ENCODE measurements at places on chromosomes 5 and 9.
A peak's percentile ranks its signal among the peaks of the same experiment; 100 is the strongest.

GRCh38 chr5:42718591-42718990 is 38.0 kb upstream of the CCDC152 start:
- DNase-seq: peak; percentile 85

DNA sequence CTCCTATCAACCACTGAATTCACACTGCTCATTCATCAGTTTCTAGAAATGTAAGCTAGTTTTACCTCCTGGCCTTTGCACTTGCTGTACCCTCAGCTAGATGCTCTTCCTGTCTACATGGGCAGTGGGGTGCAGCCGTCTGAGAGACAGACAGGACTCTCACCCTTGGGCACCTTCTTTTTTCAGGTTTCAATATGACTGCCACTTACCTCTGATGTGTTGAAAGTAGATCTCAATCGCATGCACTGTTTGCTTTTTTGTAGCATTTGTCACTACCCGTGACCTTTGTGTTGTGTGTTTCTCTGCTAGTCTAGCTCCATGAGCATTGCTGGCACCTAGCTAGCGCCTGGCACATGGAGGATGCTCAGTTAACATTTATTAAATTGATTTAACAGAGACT is 403.1 kb upstream of the TRPC7 start:
- DNase-seq: no peak

GRCh38 chr5:77231471-77232138 is 21.1 kb downstream of the PDE8B start:
- DNase-seq: no peak

GRCh38 chr9:127897193-127897692 is 2.2 kb downstream of the ST6GALNAC6 start:
- DNase-seq: no peak

DNA sequence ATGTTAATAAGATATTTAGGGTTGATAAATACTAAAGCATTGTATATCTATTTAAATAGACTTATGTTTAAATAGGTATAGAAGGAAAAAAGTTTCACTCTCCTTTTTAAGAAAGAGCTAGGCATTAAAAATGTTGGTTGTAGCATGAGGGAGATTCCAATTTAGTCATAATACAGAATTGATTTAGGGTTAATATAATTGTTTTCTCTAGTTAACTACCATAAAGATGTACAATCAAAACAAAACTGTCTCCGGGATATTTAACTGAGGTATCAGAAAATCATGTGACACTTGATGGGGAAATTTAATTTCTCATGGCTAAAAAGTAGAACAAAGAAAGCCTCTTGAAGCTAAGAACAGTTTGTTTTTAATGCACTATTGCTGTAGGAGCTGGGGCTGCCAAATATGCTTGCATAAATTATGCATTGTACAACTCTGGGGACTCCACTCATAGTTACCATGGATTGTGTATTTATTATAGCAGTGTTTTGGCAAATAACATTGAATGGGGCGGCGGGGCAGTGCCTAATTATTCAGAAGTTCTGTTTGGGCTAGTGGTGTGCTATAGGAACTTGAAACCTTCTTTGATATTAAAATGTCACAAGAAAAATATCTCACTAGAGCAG is 44.2 kb downstream of the SMC2 start:
- no peak for DNase-seq

- DNase-seq: no peak
These were observed 19.1 kb downstream of the PALM2AKAP2 start for GRCh38 chr9:109799141-109799540.

DNA sequence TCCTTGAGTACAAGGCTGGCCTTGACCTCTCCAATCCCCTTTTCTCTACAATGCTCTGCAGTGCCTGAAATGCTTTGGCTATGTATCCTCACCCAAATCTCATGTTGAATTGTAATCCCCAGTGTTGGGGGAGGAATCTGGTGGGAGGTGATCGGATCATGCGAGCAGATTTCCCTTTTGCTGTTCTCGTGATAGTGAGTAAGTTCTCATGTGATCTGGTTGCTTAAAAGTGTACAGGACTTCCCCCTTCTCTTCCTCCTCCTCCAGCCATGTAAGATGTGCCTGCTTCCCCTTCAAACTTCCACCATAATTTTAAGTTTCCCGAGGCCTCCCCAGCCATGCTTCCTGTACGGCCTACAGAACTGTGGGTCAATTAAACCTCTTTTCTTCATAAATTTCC is 28.5 kb upstream of the AKNA start:
- DNase-seq: no peak

DNA sequence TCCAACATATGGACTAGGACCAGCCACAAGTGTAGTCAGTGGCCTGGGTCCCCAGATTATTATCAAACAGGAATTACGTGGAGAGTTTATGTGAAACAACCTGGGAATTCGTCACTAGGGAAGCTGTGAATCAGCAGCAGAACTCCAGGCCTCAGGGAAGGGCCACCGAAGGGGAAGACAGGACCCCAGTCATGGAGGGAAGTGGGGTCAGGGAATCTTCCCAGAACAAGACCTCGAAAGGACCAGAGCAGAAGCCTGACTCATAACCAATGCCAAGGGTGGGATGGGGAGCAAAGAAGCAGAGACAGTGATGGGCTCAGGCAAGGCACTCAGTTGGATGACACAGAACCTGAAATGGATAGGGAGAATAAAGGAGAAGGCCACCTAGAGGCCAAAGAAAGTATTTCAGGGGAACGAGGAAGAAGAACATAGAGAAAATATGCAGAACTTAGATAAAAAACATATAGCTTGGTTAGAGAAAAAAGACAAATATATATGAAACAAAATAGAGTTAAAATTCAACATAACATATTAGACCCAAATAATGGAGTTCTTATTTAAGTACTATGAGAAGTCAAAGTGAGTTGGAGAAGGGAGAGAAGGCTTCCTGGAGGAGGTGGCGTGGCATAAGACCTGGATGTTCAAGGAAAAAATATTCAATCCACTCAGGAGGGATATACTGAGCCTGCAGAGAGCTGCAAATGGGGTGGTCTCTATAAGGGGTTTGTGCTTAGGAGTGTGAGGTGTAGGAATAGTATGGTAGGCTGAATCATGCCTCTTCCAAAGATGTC is 66.7 kb upstream of the CAST start:
- peak; percentile 3 for DNase-seq

GRCh38 chr9:79695531-79696175 is 123.9 kb downstream of the TLE4 start:
- no peak for DNase-seq
